ENCODE measurements at places on chromosomes 2 and 18. TPM values are rescaled to one million over a fixed set of nuclear protein-coding genes. Genes with fewer than 3 reads are reported as not detected.

The SPDYA gene
- total RNA-seq, result 2.0 TPM

The NCKAP5 gene
- 1.2 TPM for total RNA-seq

GRCh38 chr2:64760128-64760527 is 106.4 kb upstream of the SERTAD2 start:
- no peak overlapping the region for H3K27ac ChIP-seq
- H3K4me1 ChIP-seq, result peaks cover 9% of the 10 kb centered on the region
- no peak for DNase-seq
- no peaks in the 10 kb centered on the region for H3K36me3 ChIP-seq
- H3K27me3 ChIP-seq, result no peaks in the 10 kb centered on the region

- H3K27ac ChIP-seq, result no peak overlapping the region
- DNase-seq, result no peak
- H3K27me3 ChIP-seq, result no peaks in the 10 kb centered on the region
- H3K4me3 ChIP-seq, result no peak overlapping the region
Observed at GRCh38 chr18:29188760-29189159, 1011.8 kb upstream of the CDH2 start.

DNA sequence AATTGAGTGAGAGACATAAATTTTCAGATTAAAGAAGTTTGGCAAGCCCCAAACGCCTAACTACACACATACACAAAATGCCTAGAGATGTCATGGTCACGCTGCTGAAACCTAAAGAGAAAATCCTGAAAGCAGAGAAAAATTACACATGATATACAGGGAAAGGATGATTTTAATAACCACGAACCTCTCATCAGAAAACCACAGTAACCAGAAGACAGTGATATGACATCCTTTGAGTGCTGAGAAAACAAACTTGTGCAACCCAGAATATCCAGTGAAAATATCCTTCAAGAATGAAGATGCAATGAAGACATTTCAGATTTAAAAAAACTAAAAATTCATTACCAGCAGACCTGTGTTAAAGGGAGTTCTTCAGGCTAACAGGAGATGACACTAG is 122.4 kb upstream of the LMAN1 start:
- H3K27ac ChIP-seq, result no peak overlapping the region
- H3K4me3 ChIP-seq, result no peak overlapping the region
- peaks cover 83% of the 10 kb centered on the region for H3K27me3 ChIP-seq
- H3K36me3 ChIP-seq, result no peaks in the 10 kb centered on the region
- H3K4me1 ChIP-seq, result no peaks in the 10 kb centered on the region
- DNase-seq, result no peak
